Fibroblast of mammary gland (primary cell): ENCODE measurements at places on chromosomes 1 and 21.

GRCh38 chr1:106755682-106756406 lies 300.6 kb upstream of the PRMT6 start:
- DNase-seq, result peak; percentile 59

- DNase-seq, result peak; percentile 70
Measured at GRCh38 chr1:41673378-41673777, 188.9 kb upstream of the EDN2 start.

DNA sequence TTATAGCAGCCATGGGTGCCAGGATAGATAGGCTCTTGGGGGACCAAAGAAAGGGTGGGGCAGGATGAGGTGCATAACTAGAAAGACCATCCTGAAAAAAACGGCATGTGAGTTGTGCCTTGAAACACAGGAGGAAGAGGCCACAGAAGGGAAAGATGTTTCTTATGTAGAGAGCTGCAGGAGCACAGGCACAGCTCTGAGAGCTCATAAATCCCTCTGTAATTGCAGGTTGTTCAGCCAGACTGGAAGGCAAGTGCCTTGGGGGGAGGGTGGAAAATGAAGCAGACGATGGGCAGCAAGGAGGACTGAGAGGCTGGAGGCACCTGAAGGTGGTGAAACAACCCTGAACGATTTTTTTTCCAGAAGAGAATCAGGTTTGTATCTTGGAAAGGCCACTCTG lies 170.7 kb downstream of the NR5A2 start:
- no peak for DNase-seq

DNA sequence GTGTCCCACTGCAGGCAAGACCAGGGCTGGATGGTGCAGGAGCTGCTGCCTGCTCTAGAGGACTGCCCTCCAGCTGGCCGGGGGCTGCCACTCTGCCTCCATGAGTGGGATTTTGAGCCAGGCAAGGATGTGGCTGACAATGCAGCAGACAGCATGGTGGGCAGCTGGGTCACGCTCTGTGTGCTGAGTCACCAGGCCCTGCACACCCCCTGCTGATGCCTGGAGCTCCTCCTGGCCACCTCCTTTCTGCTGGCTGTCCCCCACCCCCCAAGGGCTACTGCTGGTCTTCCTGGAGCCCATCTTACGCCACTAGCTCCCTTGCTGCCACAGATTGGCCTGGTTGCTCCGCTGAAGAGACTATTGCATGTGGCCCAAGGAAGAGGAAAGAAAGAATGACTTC lies 3.9 kb upstream of the ZSCAN20 start:
- DNase-seq, result peak; percentile 27

DNA sequence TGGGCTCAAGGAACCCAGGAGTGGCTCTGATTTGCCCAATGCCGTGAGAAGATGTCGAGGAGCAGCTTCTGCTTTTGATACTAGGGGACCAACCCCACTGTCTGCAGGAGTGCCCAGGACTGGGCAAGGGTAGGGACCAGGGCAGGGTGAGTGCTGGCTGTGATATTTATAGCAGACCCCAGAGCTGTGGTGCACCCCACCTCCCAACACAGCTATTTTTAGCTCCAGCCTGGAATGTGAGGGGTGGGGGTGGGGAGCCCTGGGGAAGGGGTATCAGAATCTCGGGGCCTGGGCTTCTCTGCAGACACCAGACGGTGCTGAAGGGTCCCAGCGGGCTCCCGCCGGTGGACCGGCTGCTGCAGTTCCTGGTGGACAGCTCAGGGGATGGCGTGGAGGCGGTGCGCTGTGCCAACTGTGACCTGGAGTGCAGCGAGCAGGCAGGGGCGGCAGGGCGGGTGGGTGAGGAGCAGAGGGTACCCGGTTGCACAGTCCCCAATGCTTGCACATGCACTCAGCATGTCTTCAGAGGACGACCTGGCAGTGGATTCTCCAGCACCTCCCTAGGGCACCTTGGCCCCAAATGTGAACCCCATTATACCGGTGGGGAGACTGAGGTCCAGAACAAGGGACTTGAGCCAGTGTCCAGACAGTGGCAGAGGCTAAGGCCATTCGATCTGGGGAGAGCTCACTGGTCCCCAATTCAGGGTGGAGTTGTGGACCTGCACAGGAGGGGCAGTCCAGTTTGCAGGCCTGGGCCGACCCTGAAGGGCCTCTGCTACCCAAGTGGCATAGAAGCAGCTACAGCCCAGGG lies 1.4 kb downstream of the RNF207 start:
- no peak for DNase-seq

DNA sequence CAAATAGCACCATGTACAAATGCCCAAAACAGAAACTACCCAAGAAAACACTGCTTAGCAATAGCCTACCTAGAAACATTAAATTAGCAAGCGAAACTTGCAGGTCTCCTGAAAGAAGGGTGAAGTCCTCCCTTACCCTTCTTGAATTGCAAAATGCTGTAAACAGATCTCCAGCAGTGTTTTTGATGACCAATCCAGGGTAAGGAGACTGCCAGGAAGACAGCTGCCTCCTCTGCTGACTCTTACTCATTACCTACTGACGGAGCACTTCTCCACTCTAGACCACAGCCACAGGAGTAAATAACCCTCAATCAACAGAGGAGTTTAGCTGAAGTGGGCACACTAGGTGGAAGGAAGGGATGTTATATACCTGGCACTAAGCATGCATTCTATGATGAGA lies 32.2 kb upstream of the GADD45A start:
- DNase-seq, result peak; percentile 94

DNA sequence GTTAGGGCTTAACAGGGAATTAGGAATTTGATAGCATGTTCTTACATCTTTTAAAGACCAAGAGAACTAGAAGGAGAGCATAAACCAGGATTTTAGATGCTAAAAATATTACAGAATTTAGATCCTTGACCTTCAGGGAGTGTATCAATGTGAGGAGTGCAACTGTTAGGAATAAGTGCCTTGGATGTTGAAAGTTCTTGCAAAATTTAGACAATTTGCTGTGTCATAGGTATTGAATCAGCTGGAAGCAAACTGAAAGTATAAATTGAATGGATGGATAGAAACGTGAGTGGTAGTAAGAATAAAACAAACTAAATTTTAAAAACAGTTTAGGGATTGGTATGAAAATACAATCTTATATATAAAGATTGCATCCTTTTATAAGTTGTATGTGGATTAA lies 27.7 kb downstream of the PPP1R12B start:
- DNase-seq, result peak; percentile 36

GRCh38 chr1:156385534-156386031 lies 16.6 kb downstream of the RHBG start:
- DNase-seq, result peak; percentile 64

DNA sequence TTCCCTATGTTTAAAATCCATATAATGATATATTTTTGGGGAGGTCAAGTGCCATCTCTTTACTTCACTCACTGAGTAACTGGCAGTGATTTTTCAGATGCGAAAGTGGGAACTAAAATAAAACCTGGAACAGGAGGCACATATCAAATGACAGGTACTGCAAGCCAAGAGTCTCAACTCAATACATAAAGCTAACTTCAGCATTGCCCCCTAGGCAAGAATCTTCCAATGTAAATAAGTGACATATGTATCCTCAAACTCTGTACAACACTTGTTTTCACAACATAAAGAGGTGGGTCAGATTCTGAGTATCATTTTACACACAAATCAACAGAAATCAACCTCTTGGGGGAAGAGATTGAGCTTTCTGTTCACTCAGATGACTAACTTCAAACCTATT lies 18.1 kb downstream of the DCAF8 start:
- DNase-seq, result no peak

DNA sequence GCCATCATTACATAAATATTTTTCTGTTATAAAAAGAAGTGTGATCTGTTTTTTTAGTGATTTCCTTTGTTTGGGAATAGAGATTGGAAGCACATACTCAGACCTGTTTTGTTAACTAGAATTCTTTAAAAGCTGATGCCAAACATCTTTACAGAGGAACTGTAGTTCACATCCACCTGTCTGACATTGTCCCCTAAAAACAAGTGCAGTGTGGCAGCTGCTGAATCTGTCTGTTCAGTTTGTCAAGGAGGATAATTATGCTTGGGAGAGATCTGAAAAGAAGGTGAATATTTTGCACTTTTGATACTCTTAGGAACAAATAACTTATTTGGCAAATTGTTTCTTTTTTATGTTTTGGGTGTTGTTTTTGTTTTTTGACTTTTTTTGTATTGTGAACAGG lies 13.6 kb downstream of the AGMAT start:
- no peak for DNase-seq

GRCh38 chr1:81848880-81849682 lies 48.3 kb downstream of the ADGRL2 start:
- no peak for DNase-seq

GRCh38 chr1:21956720-21957552 lies 19.8 kb upstream of the HSPG2 start:
- DNase-seq, result peak; percentile 45

GRCh38 chr21:15441992-15442391 lies 287.8 kb upstream of the USP25 start:
- peak; percentile 33 for DNase-seq

DNA sequence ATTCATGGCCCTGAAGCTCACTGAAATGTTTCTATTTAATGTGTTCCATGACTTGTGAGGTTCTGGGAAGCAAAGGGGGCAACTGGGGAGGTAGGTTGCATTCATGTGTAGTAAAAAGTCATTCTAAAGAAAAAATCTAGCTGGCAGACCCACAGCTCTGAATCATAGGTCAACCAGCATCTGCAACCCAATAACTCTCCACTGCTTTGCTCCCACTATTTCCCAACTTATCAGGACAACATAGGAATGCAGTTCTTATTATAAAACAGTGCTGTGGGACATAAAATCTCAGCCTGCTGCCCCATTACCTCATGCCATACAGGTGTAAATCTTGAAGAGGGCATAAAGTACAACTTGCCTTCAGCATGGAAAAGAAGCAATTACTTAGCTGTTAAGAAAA lies 576.1 kb upstream of the PTBP2 start:
- peak; percentile 21 for DNase-seq

DNA sequence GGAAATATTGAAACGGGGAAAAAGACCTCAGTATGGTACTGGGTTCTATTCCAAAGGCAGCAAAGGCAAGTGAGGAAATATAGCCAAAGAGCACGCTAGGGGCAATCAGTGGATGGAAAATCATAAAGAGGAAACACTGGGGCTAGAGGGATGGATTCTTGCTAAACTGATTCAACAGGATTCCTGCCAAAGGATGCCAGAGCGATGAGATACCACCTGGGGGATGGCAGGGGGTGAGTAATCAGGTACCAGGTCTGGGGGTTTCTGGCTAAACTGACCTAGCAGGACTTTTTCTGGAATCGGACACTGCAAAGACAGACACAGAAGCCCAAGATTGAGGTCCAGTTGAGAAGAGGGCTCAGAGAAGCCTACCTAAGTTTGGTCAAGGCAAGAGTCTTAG lies 6.7 kb downstream of the CHI3L2 start:
- peak; percentile 33 for DNase-seq

DNA sequence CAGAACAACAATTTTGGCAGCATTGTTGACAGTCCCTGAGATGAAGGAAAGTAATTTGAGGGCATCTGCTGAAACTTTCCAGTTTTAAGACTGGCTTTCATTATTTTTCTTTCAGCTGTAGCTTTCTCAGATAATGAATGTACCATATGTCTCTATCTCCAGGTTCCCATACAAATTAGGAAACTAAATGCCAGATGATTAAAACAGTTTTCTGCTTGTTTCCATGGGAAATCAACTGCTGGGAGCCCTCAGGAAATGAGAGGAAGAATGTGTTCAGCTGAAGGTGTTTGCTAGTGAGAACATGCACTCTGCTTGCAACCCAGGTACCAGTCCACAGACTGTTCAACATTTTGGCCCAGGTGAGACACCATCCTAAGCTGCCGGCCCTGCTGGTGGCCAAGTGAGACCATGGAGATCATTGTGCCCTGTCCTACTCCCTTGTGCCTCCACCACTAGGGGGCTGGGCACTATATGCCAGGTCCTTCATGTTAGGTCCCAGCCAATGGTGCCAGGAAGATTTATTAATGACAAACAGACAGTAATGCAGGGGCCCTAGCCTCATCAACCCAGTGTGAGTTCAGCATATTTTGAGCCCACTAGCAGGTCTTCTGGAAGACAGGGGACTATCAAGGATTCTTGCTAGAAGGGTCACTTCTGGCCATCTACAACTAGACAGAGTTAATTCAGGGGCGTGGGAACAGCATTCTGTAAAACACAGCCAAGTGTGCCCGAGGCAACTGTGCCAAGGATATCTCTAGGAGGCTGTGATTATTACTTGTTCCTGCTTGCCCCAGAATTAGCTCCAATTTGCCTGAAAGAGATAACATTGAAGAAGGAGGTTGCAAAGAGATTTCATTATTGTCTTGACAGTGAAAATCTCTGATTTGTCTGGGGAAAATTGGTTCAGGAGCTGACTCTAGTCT lies 17.0 kb upstream of the LRRC8C start:
- DNase-seq, result no peak

DNA sequence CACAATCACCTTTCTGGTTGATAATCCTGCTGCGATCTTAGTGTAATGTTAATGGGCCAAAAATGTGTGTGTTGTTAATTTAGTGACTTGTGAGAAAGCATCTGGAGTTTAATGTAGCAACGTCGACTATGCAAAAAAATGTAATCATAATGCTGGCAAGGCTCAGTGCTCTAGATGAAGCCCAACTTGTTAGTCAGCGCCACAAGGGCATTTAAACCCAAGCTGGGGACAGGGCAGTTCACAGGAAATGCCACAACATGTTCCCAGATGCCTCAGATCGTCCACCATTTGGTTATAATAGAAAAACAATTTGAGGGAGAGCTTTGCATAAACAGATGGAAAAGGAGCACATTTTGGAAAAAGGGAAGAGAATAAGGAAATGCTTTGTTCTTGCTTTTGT lies 585.4 kb upstream of the PLXNA2 start:
- no peak for DNase-seq

DNA sequence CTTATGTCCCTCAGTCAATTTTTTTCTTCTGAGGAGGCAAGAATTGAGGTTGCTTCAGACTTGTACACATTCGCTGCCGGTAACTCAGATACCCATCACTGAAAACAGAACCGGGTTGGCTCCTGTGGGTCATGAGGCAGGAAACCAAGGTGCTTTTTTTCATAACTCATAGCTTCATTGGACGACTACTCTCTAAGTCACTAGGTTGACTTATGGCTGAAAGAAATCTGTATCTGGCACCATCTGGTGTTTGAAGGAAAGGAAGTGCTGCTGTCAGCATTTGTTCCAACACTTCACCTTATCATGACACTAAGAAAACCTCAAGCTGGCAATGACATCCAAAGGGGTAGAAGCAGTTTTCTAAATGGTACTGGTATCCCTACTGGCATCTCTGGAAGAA lies 82.3 kb downstream of the TBX19 start:
- DNase-seq, result no peak

- no peak for DNase-seq
Measured at GRCh38 chr1:179825798-179826460, 51.7 kb downstream of the TOR1AIP2 start.

DNA sequence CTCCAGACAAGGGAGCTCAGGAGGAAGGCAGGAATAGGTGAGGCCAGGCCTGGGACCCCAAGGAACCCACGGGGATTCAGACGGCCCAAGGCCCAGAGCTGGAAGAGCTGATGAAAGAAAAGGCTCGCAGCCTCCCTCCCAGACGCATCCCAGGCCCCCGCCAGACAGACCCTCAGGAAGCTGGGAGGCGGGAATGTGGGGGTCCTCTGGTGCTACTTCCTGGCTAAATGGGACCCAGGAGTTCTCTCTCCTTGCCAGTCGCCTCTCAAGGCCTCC lies 430 bp downstream of the FBXO2 start:
- no peak for DNase-seq

- no peak for DNase-seq
Measured at GRCh38 chr1:90335558-90335957, 340.6 kb downstream of the ZNF326 start.
